ENCODE measurements at places on chromosomes 6 and 20.

GRCh38 chr6:90233994-90234393, 62.6 kb downstream of the BACH2 start:
- no peak for DNase-seq

DNA sequence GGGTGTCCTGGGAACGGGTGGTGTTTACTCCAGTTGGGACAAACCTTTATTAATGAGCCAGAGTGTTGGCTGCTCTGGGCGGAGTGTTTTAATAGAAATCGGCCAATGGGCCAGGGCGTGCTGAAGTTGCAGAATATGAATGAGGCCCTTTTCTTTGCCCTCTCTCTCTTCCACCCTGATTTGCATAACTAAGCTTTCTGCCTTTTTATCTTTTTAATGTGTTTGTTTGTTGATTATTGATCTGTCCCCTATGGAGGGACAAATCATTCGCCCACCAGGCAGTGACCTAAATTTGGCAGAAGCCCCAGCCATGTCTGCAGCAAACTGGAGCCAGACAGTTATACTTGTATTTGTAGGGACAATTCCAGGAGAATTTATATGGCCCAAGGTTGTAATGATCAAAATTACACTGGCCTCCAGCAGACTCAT, 420.9 kb downstream of the PREX1 start:
- DNase-seq, result no peak

GRCh38 chr6:13427801-13428582, 59.4 kb downstream of the GFOD1 start:
- DNase-seq, result no peak

GRCh38 chr6:28758046-28758817, 165.6 kb downstream of the TRIM27 start:
- peak; percentile 60 for DNase-seq

DNA sequence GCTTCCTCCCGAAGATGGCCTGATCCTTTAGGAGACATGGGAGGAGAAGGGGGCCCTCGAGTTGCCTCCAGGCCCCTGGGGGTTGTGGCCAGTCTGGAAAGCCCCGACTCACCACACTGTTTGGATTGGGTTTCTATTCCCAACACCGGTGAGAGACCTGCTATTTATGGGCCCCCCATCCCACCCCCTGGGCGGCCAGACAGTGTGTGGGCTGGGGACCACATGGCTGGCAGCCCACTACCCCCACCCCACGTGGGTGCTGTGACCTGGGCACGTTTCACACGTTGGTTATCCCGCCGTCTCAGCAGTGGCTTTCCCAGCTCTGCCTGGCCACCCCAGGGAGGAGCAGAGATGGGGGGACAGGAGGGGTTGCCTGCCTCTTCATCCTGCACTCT, 116.1 kb downstream of the VEGFA start:
- DNase-seq, result no peak

DNA sequence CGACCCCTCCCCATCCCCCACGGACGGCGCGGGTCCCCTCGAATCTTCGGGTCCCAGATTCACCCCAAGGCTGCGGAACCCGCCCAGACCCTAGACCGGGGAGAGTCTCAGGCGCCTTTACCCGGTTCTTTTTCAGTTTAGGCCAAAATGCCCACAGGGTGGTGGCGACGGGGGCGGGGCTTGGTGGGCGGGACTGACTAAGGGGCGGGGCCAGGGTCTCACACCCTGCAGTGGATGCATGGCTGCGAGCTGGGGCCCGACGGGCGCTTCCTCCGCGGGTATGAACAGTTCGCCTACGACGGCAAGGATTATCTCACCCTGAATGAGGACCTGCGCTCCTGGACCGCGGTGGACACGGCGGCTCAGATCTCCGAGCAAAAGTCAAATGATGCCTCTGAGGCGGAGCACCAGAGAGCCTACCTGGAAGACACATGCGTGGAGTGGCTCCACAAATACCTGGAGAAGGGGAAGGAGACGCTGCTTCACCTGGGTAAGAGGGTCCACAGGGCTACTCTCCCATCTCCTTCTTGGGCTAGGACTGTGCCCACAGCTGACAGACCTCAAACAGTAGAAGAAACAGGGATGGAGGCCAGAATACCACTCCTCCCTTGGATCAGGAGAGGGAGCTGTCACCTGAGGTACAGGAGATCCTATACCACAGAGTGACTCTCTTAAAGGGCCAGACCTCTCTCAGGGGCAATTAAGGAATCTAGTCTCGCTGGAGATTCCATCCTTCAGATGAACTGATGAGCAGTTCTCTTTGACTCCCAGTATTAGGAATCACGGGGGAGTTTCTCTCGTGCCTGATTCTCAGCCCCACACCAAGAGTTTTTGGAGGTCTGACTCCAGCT, 942 bp downstream of the HLA-E start:
- peak; percentile 47 for DNase-seq

GRCh38 chr6:35922139-35922554, 1.2 kb upstream of the SRPK1 start:
- DNase-seq, result no peak

DNA sequence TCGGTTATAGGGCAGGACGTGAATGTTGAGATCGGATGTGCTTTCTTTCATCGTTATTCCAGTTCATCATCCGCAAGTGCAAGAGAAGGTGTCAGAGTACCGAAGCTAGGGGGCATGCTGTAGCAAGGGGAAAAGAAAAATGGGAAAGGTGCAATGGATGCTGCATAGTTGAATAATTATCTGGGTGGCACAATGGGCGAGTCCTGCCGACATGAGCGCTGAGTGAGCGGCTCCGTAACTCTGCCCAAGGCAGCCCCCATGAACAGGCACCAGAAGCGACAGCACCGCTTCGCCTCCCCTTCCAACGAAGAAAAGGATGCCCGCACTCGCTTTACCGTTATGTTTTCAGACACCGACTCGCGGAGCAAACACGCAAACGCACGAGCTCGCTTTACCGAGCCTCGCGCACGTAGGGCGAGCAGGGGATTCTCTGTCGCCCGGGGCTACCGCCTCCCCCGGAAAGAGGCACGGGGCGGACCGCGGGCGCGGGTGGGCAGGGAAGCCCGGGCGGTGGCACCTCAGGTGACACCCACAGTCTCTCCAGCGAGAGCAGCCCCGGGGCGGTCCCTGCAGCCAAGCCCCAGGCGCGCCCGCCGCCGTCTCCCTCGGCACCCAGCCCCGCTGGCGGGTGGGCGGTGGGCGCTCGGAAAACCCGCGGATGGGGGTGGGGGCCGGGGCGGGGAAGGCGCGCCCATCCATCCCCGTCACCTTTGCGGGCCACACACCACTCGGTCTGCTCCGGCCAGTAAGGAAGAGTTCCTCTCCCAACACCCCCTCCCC, 654 bp downstream of the WASF1 start:
- peak; percentile 80 for DNase-seq

GRCh38 chr20:1926237-1926636, 31.0 kb downstream of the SIRPA start:
- no peak for DNase-seq

- DNase-seq, result no peak
Measured at GRCh38 chr20:63830841-63831588, at the start of gene ZBTB46. TSS of gene ZBTB46 (minus strand) at chr20:63831264. CDS start at chr20:63790757, 40,507 bp downstream.

DNA sequence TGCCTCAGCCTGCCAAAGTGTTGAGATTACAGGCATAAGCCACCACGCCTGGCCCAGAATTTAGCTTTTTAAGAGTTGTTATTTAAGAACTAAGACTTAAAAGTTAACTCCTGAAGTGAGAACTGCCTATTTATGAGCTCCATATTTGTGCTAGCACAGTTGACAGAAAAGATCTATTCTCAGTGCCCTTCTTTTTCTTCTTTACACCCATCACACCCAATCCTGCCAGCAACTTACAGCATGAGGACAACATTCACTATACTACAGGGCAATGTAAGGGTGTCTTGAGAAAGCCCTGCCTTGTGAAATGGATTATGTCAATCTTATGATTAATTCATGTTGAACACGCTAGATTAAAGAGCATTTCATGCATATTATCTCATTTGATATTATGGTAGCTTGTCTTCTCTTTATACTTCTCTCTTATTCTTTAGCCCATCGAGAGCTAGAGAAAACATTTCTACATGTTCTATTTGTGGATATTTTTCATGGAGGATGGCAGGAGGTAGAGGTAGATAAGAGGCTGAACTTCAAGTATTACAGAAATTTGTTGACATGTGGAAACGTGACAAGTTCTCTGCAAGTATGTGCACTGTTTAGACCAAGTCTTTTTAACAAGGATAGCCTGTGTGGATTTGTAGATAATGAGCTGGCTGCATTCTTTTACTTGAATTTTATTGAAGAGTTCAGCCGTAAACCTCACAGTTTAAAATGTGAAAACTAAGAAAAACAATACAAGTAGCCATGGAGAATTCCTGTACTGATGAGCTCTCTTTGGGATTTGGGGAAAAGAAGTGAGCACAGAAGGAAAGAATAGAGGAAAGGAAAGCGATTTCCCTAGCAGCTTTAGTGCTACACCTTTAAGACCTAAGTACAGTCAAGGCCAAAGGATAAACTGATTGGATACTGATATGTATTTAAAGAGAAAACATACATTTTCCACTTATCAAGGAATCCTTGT, 212.2 kb downstream of the ARHGAP18 start:
- peak; percentile 68 for DNase-seq

DNA sequence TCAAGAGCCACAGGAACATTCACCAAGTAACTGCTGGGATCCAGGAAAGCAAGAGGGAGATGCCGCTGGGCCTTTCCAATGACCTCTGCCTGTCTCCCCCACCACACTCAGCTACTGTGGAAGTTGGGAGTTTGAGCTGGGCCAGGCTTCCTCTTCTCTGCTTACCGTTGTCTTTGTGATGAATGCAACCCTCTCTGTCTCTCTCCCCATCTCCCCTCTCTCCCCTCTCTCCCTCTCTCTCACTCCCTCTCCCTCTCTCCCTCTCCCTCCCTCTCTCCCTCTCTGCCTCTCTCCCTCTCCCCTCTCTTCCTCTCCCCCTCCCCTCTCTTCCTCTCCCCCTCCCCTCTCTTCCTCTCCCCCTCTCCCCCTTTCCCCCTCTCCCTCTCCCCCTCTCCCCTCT, 54.8 kb downstream of the EDN3 start:
- no peak for DNase-seq

GRCh38 chr20:5788385-5788895, 38.2 kb downstream of the SHLD1 start:
- DNase-seq, result peak; percentile 82

DNA sequence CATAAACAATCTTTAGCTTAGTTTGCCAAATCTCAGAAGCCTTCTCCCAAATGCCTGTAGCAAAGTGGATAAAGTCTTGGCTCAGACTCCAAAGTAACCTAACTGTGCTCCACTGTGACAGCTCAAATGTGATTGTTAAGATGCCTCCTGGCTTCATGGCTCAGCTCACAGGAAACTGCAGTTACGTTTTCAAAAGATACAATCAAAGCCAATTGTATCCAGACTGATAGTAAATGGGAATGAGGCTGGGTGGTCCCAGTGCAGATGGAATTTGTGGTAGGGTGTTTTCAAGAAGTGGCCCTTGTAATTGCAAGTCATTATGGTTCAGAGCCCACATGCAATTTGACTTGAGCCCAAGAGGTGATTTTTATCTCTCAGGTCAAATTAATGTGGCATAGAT, 151.2 kb upstream of the TAB2 start:
- no peak for DNase-seq

DNA sequence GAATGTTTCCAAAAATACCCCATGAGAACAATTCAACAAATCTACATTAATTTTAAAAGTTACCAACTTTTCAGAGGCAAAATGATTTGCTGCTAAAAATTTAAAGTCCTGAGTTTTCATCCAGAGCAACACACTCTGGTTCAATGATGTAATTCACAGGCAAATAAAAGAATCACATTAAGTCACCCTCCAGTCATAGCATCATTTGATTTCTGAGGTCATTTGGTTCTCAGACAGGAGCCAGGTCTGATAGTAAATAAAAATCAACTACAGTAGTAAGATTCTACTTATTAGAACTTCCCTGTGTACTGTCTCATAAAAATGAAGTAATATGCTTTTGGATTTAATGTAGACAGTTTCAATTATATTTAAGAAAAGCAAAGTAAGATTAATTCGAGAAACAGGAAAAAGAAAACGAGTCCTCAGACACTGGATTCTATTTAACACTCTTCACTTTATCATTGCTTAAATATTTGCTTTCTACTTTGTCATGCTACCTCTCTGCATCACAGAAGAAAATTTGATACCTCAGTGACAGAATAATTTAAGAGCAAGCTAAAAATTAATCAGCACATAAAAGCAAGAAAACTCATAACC, 25.8 kb downstream of the MAP7 start:
- peak; percentile 29 for DNase-seq

GRCh38 chr20:5592165-5592564, 158.0 kb upstream of the SHLD1 start:
- no peak for DNase-seq

- no peak for DNase-seq
Measured at GRCh38 chr20:2104236-2104635, 2.6 kb downstream of the STK35 start.

GRCh38 chr20:63967330-63968135, 2.2 kb downstream of the ZNF512B start:
- DNase-seq, result no peak

GRCh38 chr6:151916680-151917164, 109.2 kb downstream of the ESR1 start:
- peak; percentile 99 for DNase-seq

DNA sequence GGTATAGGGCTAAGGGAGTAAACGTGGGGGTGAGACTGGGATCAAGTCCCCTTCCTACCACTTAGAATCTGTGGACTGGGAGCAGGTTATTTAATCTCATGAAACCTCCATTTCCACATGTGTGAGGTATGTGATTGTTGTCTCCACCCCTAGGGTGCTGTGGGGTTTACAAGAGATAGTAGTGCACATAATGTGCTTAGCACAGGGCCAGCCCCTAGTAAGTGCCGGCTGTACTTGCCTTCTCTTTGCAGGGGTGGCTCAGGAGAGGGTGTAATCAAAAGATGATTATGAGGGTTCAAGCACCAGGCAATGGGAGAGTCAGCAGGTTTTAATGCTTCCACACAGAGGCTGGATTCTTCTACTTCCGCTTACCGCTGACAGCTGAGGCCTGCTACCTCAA, 6.9 kb downstream of the NT5E start:
- DNase-seq, result no peak

GRCh38 chr6:97205966-97206365, 77.0 kb downstream of the MMS22L start:
- no peak for DNase-seq

GRCh38 chr6:32462609-32463008, 22.9 kb downstream of the HLA-DRA start:
- DNase-seq, result peak; percentile 20

GRCh38 chr20:20702330-20703245, 9.9 kb downstream of the RALGAPA2 start:
- DNase-seq, result no peak

DNA sequence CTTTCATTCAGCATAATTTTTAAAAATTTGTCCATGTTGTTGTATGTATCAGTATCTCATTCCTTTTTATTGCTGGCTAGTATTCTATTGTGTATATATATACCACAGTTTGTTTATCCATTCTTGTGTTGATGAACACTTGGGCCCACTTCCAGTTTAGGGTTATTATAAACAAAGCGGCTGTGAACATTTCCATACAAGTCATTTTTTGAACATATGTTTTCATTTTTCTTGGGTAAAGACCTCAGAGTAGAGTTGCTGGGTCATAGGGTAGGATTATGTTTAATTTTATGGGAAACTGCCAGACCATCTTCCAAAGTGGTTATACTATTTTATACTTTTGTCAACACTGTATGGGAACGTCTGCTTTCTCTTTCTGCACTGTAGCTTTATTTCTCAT, 55.3 kb downstream of the RBM24 start:
- no peak for DNase-seq

Data from bronchial epithelial cell (primary cell).